Activated CD4-positive, alpha-beta T cell treated with anti-CD3 and anti-CD28 coated beads, Interleukin-2, amount 50 U/mL, for 4 hours (primary cell): ENCODE measurements at places on chromosomes 3 and 15.

GRCh38 chr15:99763827-99764226 is 30.6 kb upstream of the LYSMD4 start:
- DNase-seq = no peak

- DNase-seq = no peak
Observed at GRCh38 chr15:80580536-80581260, 114.4 kb upstream of the ABHD17C start.

- no peak for DNase-seq
Observed at GRCh38 chr3:71392251-71392650, 191.3 kb downstream of the FOXP1 start.

- no peak for DNase-seq
Observed at GRCh38 chr3:138902171-138902570, 44.8 kb downstream of the FOXL2 start.
